Karpas-422 (cell line): ENCODE measurements at places on chromosomes 12 and 14. TPM values are rescaled to one million over a fixed set of nuclear protein-coding genes. Genes with fewer than 3 reads are reported as not detected.

TMEM229B gene
- 60.2 and 84.7 TPM in 2 replicates for total RNA-seq

RGS6 gene
- total RNA-seq, result 0.07 and 9.4 TPM in 2 replicates

NFATC4 gene
- total RNA-seq, result 17.1 and 19.9 TPM in 2 replicates

ERH gene
- 168 and 296 TPM in 2 replicates for total RNA-seq

PAX9 gene
- not detected in 2 replicates for total RNA-seq

CDK17 gene
- 35.6 and 71.2 TPM in 2 replicates for total RNA-seq

OAS2 gene
- total RNA-seq, result 3.0 and 6.3 TPM in 2 replicates

SRRM4 gene
- total RNA-seq, result not detected in 2 replicates

MNAT1 gene
- total RNA-seq, result 166 and 230 TPM in 2 replicates

KRT83 gene
- not detected in 2 replicates for total RNA-seq

MUCL1 gene
- not detected in 2 replicates for total RNA-seq

PDZRN4 gene
- total RNA-seq, result 2.4 and 3.6 TPM in 2 replicates

MFAP5 gene
- not detected in 2 replicates for total RNA-seq

NUAK1 gene
- not detected in 2 replicates for total RNA-seq

GSKIP gene
- total RNA-seq, result 20.5 and 53.3 TPM in 2 replicates

KRT6C gene
- not detected in 2 replicates for total RNA-seq

GPR84 gene
- total RNA-seq, result 0.29 TPM in 1 of 2 replicates, not detected in the other

WNT1 gene
- not detected in 2 replicates for total RNA-seq

TAS2R30 gene
- 6.0 and 13.9 TPM in 2 replicates for total RNA-seq

GALNT9 gene
- total RNA-seq, result not detected in 2 replicates

EPYC gene
- not detected in 2 replicates for total RNA-seq

P2RX2 gene
- not detected in 2 replicates for total RNA-seq

ADAMTS20 gene
- not detected in 2 replicates for total RNA-seq

NEUROD4 gene
- not detected in 2 replicates for total RNA-seq

C3AR1 gene
- 2.2 and 3.2 TPM in 2 replicates for total RNA-seq

CIDEB gene
- 7.1 and 9.9 TPM in 2 replicates for total RNA-seq

CEBPE gene
- total RNA-seq, result 0.11 TPM in 1 of 2 replicates, not detected in the other

PTPN6 gene
- 411 and 673 TPM in 2 replicates for total RNA-seq

PPM1H gene
- 0.22 and 0.65 TPM in 2 replicates for total RNA-seq
